ENCODE measurements at places on chromosomes 2 and 18.

GRCh38 chr2:27307545-27308358, 493 bp downstream of the UCN start:
- no peak for DNase-seq

- no peak for DNase-seq
These were observed 7.3 kb upstream of the SETBP1 start for GRCh38 chr18:44673256-44673880.

GRCh38 chr18:2881088-2881839, 34.5 kb downstream of the EMILIN2 start:
- DNase-seq: no peak

- DNase-seq: no peak
These were observed 52.4 kb downstream of the INHBB start for GRCh38 chr2:120398051-120398995.

GRCh38 chr2:184041077-184041476, 557.3 kb upstream of the ZNF804A start:
- no peak for DNase-seq

DNA sequence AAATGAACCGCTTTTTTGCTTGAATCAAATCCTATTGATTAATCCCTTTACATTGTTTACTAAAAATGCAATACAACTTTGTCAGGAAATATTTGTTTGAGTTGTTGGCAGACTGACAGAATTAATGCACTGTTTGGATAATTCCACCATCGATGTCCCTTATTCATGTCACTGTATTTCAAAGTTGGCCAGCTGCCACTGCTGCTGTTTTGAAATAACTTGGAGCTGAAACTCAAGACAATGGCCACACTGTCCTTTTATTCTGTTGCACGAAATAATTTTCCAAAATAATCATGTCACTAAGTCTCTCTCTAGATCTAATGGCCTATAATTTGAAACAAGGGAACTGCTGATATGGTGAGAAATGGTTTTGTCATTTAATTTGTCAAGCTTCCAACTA, 55.2 kb upstream of the PAX3 start:
- no peak for DNase-seq

DNA sequence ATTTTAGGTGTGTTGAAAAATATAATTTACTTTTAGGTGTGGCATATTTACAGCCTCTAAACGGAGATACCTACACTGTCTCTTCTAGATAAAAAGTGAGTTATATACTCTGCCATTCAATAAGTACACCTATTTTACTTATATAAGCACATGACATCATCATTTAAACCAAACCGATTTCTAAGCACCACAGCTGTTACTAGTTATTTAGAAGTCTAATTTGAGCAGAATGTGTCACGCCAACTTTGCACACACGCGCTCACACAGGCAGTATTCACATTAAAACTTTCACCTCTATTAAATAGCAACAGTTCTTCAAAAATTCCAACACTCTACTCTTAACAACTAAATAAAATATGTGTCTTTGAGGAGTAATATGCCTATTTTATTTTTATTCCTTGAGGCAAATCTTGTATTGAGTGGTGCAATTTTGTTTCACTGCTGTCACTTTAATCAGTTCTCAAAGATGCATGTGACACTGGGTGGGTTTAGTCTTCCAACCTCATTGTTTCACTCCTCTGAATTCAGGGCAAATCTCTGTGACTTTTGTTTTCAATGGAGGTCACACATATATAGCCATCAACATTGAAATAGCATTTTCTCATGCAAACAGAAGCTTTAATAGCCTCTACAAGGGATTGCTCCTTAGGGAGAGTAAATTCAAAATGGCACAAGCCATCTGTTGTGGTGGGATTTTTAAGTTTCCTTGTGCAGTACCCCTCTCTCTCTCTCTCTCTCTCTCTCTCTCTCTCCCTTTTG, 721.0 kb downstream of the PLCL1 start:
- DNase-seq: no peak

DNA sequence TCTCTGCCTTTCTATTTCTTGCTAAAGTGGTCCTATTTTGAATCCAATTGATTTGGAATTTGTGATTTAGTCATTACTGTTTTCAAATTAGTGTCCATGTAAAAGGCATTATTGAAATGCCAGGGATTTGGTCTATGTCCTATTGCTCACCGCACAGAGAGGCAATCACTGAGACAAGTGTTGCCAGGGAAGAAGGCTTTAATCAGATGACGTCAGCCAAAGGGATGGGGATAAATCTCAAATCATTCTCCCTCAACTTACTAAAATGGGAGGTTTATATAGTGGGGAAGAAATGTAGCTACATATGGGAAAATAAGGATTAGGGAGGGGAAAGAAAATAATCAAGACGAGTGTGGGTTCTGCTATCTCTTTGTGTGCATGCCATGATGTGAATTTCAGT, 9.6 kb downstream of the SERPINB12 start:
- DNase-seq: no peak

GRCh38 chr2:56348392-56349210, 164.8 kb downstream of the CCDC85A start:
- no peak for DNase-seq

GRCh38 chr2:22907330-22907729, 477.6 kb upstream of the KLHL29 start:
- no peak for DNase-seq

DNA sequence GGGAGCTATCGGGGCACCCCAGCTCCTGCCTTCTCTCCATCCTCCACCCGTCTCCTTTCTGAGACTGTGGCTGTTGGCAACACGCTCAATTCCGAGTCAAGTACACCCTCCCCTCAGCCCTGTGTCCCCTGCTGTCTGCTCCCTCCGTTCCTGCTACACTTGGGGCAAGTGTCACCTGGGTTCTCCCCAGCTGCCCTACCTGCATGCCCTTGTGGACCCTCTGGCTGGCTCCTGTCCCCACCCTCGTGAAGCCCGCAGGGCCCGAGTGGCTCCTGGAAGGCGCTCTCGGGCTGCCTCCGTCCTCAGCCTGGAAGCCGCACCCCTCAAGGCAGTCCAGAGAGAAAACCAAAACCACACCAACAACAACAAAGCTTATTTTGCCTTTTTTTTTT, 33.9 kb downstream of the PDIA6 start:
- no peak for DNase-seq

DNA sequence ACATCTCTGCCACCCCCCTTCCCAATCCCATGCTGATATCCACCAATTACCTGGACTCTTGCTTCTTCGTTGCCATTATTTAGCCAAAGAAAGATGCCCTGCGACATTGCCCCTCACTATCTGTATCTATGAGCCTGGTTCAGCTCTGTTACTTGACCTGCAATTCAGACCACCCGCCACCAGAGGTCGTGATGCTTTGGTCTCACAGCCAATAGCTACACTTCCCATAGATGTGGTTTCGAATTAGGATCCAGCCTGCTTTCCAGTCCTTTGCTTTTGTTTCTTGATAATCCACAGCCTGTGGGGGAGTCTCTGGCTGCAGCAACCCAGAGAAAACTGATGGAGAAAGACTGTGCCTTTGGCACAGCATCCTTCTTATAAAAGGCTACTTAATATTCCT, 239.4 kb downstream of the KLHL29 start:
- DNase-seq: peak; percentile 23

GRCh38 chr18:11074889-11075288, 74.5 kb downstream of the PIEZO2 start:
- DNase-seq: no peak

DNA sequence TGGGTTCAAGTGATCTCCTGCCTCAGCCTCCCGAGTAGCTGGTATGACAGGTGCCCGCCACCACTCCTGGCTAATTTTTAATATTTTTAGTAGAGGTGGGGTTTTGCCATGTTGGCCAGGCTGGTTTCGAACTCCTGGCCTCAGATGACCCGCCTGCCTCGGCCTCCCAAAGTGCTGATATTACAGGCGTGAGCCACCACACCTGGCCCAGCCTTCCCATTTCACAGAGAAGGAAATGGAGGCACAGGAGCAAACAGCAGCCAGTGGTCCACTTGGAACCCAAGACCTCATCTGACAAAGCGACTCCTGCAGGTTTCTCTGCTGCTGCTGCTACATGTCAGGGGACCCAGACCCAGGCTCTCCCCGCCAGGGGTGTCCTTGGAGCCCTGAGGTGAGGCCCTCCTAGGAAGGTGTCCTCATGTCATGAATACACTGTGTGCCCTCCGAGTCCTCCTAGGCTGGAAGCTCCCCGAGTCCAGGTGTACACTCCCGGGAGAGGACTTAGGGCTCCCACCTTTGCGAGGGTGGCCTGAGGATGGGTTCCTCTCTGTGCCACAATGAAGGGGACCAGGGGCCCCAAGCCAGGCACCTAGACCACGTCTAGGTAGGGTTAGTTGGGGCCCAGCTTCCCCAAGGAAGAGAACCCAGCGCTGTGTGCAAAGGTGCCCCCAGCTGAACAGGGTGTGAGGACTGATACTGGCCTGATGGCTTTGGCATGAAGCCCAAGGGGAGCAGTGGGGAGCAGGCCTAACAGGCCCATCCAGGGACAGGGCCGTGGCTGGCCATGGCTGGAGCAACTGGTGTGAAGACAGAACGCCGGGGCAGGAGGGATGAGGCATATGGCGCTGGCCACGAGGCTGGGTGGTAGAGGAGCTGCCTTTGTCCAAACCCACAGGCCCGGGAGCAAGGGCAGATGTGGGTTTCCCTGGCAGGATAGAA, 56.1 kb downstream of the HS6ST1 start:
- no peak for DNase-seq

DNA sequence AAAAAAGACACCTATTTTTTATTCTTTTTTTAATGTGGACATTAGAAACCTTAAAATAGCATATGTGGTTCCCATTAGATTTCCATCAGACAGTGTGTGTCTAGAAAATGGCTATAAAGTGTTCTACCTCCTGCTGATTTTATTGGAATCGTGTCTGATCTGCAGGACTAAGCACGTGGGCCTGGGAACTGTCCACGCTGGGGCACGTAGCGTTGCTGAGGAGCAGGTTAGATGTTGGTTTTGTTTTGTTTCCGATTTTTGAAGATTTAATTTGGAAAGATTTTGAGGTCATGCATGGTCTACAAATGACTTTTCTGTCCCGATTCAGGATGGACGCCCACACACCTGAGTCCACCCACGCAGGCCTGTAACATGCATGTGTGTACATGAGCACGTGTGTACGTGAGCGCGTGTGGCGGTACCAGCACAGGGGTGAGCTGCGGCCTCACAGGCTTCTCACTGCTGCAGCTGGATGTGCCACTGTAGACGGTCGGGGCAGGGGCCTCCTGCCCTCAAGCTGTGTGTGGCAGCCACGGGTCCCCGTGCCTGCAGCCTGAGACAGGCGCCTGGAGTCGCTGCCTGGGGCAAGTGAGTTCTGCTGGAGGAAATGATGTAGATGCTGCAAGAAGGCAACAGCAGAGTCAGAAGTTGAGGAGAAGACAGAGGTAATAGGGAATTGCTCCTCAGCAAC, 99.7 kb upstream of the CTDP1 start:
- DNase-seq: no peak

DNA sequence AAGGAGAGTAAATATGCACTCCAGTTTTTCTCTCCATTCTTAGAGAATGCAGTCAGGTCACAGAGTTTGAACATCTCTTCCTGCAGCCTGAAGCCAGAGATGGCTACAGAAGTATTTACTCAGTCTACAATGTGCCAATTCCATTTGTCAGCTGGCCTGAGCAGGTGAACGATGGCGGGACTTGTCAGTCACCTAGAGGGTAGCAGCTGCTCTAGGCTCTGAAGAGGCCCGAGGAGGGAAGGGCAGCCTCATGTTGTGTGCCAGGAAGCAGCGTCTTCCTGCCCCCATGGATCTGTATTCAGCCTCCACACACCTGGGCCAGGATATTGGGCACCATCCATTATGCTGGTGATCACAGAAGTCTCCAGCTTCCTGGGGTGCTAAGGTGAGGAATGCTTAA, 316.7 kb upstream of the CHAC2 start:
- DNase-seq: no peak

GRCh38 chr2:46171411-46171953, 125.7 kb upstream of the EPAS1 start:
- DNase-seq: no peak

- DNase-seq: no peak
These were observed 165.7 kb downstream of the LNPK start for GRCh38 chr2:175836361-175836760.

- no peak for DNase-seq
These were observed 260.9 kb downstream of the PHLPP1 start for GRCh38 chr18:62976227-62976626.

- DNase-seq: no peak
These were observed 112.5 kb downstream of the LPIN1 start for GRCh38 chr2:11858883-11859282.

- DNase-seq: no peak
These were observed 364.2 kb downstream of the NUP35 start for GRCh38 chr2:183488421-183488820.

- no peak for DNase-seq
These were observed 67.7 kb downstream of the ZNF521 start for GRCh38 chr18:25284281-25284680.

DNA sequence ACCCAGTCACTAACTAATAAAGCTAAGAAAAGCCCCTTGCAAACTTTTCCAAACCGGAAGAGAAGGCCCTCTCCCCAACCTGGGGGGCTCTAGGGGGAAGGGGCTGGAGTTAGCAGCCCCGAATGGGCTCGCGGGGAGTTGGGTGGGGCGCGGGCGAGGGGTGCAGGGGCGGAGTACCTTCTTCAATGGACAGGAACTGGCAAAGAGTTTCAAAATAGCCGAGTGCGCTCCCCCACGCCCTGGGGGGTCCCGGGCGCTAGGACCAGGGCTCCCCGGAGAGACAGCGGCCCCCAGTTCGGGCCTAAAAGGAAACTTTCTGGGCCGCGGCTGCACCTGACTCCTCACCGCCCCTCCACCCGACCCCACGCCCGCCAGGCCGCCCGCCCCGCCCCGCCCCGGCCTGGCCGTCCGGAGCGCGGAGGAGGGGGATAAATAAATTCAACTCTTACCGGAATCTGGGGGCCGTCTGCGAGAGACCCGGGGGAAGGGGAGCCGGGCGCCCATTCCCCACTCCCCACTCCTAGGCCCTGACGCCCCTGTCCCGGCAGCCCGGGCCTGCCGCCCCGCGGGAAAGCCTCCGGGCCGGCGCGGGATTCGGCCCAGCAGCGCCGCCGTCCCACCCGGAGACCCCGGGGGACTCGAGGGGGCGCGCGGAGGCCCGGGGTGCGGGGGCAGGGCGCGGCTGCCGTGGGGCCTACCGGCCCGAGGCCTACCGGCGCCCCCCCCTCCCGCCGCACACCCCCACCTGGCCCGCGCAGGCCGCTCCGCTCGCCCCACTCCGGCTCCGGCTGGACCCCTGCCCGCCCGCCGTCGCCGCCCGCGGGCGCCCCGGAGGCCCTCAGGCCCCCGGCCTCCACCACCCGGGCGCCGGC, 868 bp downstream of the INO80D start:
- peak; percentile 10 for DNase-seq

GRCh38 chr2:10721396-10722251, at the start of gene ATP6V1C2:
Gene ATP6V1C2 (plus strand): TSS chr2:10721630. CDS start chr2:10722850, 1,220 bp downstream.
- no peak for DNase-seq

GRCh38 chr2:152694161-152694661, 23.1 kb downstream of the PRPF40A start:
- no peak for DNase-seq
